ENCODE measurements at places on chromosomes 4 and X. TPM values are rescaled to one million over a fixed set of nuclear protein-coding genes. Genes with fewer than 3 reads are reported as not detected.

The FANCB gene
- 3.9 TPM for total RNA-seq

DNA sequence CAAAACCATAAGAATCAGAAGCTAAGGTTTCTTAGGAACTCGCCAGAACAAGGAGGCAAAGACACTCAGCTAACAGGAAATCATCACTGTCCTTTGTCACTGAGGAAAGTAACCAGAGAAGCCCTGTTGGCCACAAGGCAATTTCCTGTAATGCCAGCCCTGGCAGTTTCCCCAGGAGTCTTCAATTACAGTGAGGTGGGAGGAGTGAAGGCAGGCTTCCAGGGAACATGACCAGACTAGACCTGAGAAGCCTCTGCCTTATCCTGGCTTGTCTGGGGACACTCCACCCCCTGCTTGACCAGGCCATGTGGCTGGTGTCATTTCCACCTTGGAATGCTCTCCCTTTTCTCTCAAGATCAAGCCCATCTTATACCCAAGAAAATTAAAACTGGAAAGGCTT is 125.3 kb downstream of the COL4A6 start:
- H3K4me3 ChIP-seq = no peak overlapping the region
- no peaks in the 10 kb centered on the region for H3K27me3 ChIP-seq
- no peak overlapping the region for H3K27ac ChIP-seq
- H3K4me1 ChIP-seq = no peaks in the 10 kb centered on the region
- H3K36me3 ChIP-seq = no peaks in the 10 kb centered on the region

GRCh38 chrX:39043838-39044550 is 242.7 kb downstream of the MID1IP1 start:
- no peak overlapping the region for H3K27ac ChIP-seq
- no peak for DNase-seq
- no peaks in the 10 kb centered on the region for H3K4me1 ChIP-seq
- no peak overlapping the region for H3K4me3 ChIP-seq

GRCh38 chr4:115334736-115335411 is 221.5 kb upstream of the NDST4 start:
- no peaks in the 10 kb centered on the region for H3K27me3 ChIP-seq
- H3K4me1 ChIP-seq = no peaks in the 10 kb centered on the region
- no peaks in the 10 kb centered on the region for H3K36me3 ChIP-seq
- H3K27ac ChIP-seq = no peak overlapping the region
- DNase-seq = no peak

GRCh38 chr4:183921335-183921734 is 16.2 kb downstream of the STOX2 start:
- H3K27me3 ChIP-seq = no peaks in the 10 kb centered on the region
- no peaks in the 10 kb centered on the region for H3K4me1 ChIP-seq
- no peak for DNase-seq

The DCAF4L1 gene
- total RNA-seq = 0.22 TPM
